ENCODE measurements at places on chromosomes 5 and 9.
A peak's percentile ranks its signal among the peaks of the same experiment; 100 is the strongest.

- DNase-seq = no peak
These were observed 107.4 kb downstream of the SCAMP1 start for GRCh38 chr5:78467752-78468357.

- no peak for DNase-seq
These were observed 6.6 kb upstream of the PHYHD1 start for GRCh38 chr9:128913995-128914772.

DNA sequence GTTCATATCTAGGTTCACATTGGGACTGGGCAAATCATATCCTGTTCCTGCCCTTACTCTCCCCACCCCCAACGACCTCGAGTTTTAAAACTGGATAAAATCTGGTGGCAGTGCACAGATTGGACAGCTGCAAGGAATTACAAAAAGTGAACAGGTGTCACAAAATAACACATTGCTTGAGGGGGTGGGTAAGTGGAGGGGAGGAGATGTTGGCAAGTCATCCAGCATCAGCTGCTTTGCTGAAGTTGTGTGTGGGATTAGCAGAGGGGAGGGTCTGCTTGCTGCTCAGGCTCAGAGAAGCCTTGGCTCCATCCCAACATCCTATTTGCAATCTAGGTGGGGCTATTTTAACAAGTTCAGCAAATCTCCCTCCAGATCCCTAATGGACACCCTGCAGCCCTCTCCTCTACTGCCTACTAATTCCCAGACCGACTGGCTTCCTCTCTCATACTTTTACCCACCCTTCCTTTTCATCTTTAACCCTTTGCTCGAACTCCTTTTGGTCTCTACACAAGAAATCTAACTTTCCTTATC is 39.8 kb upstream of the SLC24A2 start:
- DNase-seq = no peak

DNA sequence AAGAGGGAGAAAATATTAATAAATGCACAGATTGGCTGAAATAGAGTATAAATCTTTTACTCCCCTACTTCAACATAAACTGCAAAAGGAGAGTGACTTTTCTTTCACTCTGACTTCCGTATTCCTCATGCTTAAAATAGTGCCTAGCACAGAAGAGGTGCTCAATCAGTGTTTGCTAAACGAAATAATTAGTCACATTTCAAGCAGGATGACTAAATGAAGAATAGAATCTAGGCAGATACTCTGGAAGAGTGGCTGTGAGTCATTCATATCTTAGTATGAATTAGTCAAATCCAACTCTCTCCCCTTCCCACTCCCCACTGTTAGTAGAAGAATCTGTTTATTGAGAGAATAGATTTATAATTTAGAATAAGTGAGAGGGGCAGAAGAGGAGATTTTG is 4.8 kb downstream of the CD274 start:
- no peak for DNase-seq

- peak; percentile 77 for DNase-seq
These were observed at the start of gene ALDH1B1 for GRCh38 chr9:38392235-38393127. Gene ALDH1B1 (plus strand): TSS chr9:38392702. CDS start chr9:38395749, 3,047 bp downstream.

- DNase-seq = no peak
These were observed 90.3 kb upstream of the ZNF366 start for GRCh38 chr5:72597456-72597948.

- DNase-seq = no peak
These were observed 3.7 kb downstream of the MCTP1 start for GRCh38 chr5:95281226-95281625.

GRCh38 chr9:32264170-32264864 is 120.1 kb upstream of the ACO1 start:
- no peak for DNase-seq

DNA sequence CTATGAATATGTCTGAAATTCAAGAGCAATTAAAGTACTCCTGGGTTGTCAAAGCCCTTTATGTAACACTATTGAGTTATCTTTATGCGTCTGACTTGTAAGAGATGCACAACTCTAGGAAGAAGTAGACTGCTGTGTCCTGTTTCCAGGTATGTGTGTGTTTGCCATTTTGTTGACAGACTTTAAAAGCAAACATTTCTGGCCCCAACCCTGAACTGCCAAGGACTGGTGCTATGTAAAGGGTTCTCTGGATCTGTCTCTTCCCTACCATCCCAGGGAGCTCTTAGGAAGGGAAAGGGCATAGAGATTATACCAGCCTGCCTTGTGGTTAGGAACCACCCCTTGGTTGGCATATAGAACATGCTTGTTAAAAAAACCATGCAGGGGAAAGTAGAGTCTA is 12.1 kb downstream of the SLC22A5 start:
- no peak for DNase-seq

DNA sequence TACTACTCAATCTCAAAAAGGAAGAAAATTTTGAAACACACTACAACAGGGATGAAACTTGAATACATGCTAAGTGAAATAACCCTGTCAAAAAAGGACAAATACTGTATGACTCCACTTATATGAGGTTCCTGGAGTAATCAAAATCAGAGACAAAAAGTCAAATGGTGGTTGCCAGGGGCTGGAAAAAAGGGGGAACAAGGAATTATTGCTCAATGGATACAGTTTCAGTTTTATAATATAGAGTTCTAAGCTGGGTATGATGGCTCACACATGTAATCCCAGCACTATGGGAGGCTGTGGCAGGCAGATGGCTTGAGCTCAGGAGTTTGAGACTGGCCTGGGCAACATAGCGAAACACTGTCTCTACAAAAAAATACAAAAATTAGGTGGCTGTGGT is 29.0 kb downstream of the ETF1 start:
- DNase-seq = no peak

DNA sequence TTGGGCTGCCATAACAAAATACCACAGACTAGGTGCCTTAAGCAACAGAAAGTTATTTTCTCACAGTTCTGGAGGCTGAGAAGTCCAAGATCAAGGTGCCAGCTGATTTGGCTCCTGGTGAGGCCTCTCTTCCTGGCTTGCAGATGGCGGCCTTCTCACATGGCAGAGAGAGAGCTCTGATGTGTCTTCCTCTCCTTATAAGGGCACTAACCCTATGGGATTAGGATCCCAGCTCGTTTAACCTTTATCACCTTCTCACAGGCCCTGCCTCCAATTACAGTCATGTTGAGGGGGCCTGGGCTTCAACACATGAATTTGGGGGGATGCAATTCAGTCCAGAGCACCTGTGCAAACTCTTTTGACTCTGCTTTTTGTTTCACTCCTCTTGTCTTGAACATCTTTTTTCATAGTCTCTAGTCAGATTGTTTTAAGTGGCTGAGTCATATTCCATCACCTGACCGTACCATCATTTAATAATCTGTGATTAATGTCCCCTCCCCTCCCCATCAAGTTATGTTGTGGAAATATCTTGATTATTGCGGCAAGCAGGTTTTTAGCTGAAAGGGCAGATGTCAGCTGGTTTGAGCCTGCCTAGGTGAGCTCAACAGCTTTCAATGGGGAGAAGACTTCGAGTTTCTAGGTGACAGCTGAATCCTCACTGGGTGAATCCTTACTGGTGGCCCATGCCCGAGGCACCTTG is 61.8 kb downstream of the NDFIP1 start:
- no peak for DNase-seq

- no peak for DNase-seq
These were observed 31.7 kb upstream of the NR3C1 start for GRCh38 chr5:143435210-143435657.

DNA sequence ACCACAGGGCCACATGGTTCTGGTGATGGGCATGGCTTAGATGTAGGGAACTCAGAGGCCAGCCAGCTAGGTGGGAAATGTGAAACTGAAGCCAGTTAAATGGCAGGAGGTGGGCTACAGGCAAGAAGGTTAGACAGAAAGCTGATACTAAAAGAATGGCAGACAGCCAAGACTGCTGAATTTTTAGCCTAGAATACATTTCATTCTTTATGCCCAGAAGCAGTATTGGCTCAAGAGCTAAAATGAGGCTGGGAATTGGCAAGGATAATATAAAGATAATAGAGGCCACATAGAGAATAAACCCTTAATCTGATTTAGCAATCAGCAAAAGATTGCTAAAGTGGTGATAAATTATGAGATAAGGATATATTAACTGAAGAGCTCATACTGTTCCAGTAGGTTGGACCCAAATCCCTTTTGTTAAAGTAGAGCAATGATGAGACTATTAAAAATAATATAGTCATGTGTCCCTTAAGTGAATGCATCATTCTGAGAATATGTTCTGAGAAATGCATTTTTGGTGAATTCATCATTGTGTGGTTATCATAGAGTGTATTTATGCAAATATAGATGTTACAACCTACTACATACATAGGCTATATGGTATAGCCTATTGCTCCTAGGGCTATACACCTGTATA is 234.3 kb downstream of the CHSY3 start:
- no peak for DNase-seq

DNA sequence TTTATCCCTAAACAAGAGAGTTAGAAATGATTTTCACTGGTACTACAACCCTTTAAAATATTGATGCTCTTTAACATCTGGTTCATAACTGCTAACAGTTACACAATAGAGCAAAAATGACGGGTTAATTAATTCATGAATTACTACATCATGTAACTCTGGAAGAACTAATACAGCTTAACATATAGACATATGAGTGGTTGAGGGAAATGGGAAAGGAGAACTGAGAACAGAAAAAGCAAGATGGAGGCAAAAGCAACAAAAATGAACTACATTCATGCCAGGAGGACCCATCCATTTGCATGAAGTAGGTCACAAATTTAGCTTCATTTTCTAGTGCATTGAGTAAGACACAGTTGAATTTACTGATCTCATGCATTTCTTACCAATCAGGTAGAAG is 61.8 kb downstream of the C9 start:
- DNase-seq = no peak

DNA sequence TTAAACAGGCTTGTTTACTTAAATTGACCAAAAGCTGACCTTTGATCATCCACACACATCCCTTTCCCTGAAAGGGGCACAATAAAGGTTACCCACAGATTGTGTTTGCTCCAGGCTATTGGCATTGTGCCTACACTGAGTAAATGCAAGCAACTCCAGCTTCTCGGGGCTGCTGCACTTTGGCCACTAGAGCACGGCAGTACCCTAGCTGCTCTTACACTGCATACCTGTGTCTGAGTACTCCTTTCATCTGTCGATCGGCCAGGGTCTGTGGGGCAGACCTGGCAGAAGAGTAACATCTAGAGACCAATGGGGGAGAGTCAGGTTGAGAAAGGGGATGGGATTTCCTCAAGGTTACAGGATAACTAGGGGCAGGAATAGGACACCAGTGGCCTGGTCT is 281.9 kb upstream of the NMUR2 start:
- DNase-seq = no peak

DNA sequence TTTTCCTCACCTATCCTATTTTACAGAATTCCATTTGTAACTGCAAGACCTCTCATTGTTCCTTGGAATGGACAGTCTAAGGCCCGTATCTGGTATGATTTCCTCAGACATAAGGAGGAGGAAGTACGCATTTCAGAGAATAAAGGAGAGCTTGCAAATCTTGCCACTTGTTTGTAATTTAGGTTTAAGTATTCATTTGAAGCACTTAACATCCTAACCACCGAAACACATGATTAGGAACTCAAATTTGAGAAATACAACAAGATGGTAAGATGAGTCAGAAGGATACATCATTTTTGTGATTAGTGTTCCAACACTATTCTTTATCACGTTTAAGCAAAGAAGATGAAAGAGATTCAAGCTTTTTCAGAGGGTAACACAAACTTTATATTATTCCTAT is 3.9 kb upstream of the ZCCHC9 start:
- no peak for DNase-seq

- peak; percentile 32 for DNase-seq
These were observed 28.4 kb upstream of the GADD45G start for GRCh38 chr9:89576404-89576839.

- DNase-seq = no peak
These were observed 460.7 kb upstream of the MEF2C start for GRCh38 chr5:89343666-89344065.

DNA sequence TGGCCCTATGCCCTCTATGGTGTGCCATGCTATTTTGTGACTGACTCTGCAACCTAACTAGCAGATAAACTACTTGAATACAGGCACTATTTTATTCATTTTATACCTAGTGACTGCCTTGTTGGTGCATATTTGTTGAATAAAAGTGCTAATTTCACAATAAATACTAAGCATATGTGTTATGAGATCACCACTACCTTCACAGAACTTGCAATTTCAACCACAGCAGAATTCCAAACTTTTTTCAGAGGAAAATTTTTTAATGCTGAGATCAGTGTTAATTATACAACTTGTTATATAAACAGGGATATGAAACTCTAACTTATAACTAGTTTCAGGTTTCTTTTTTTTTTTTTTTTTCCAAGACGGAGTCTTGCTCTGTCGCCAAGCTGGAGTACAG is 94.8 kb downstream of the NR3C1 start:
- DNase-seq = no peak

- DNase-seq = no peak
These were observed 61.1 kb downstream of the GNA14 start for GRCh38 chr9:77587042-77587441.

- no peak for DNase-seq
These were observed 65.2 kb downstream of the ZSWIM6 start for GRCh38 chr5:61397238-61397637.

GRCh38 chr9:114507726-114508125 is 2.5 kb upstream of the WHRN start:
- DNase-seq = peak; percentile 67

DNA sequence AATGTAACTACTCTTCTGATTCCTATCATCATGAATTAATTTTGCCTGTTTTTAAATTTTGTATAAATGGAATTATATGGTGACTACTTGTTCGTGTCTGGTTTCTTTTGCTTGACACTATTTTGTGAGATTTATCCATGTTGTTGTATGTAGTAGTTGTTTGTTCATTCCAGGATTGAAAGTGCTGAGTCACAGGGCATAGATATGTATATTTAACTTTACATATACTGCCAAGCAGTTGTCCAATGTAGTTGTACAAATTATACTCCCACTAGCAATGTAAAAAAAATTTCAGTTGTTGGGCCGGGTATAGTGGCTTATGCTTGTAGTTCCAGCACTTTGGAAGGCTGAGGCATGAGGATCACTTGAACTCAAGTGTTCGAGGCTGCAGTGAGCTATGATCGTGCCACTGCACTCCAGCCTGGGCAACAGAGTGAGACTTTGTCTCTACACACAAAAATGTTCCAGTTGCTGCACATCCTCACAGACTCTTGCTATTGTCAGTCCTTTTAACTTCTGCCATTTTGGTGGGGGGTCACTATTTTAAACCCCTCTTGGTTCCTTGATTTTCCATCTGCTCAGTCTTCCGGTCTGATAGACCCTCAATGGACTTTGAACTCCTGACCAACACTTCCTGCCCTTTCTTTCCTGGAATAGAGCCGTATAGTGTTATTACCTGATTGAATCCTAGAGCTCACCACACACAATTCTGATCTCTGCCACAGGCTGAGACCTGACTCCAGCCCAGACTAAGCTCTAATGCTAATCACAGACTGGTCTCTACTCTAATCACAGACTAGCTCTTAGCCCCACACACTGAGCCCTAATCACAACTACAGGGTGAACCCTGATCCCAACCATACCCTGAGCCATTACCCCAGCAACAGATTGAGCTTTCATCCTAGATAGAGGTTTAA is 69.3 kb upstream of the MELK start:
- DNase-seq = no peak

GRCh38 chr5:101955891-101956290 is 340.2 kb downstream of the SLCO4C1 start:
- no peak for DNase-seq

GRCh38 chr5:107135391-107135790 is 535.3 kb downstream of the EFNA5 start:
- no peak for DNase-seq

- no peak for DNase-seq
These were observed 197.4 kb downstream of the WDR70 start for GRCh38 chr5:37576552-37576951.

GRCh38 chr5:116573702-116574366 is 789 bp downstream of the SEMA6A start:
- DNase-seq = no peak
